ENCODE measurements at places on chromosomes 2 and 18.

GRCh38 chr2:188808947-188809355, 165.2 kb upstream of the COL3A1 start:
- DNase-seq, result no peak

- DNase-seq, result no peak
These were observed 24.8 kb downstream of the MAP3K2 start for GRCh38 chr2:127362971-127363370.

DNA sequence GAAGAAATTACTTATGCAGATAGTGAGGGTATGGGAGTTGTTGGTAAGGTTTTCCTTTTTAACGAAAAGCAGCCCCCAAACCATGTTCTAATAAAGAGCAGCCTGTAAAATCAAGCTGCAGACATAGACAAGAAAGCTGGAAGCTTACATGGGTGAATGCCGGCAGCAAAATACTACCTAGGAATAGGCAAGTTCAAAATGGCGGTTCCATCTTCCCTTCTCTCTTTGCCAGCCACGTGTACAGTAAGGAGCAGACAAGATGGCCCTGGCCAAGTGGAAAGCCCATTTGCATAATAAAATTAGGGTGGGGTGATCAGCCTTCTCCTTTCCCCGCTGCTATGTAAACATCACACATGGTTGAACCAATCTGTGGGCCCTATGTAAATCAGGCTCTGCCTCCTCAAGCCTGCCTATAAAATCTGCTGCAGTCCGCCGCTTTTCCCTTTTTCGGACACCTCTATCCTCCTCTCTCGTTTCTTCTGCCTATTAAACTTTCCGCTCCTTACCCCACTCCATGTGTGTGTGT, 155.0 kb downstream of the ZBTB7C start:
- DNase-seq, result no peak

DNA sequence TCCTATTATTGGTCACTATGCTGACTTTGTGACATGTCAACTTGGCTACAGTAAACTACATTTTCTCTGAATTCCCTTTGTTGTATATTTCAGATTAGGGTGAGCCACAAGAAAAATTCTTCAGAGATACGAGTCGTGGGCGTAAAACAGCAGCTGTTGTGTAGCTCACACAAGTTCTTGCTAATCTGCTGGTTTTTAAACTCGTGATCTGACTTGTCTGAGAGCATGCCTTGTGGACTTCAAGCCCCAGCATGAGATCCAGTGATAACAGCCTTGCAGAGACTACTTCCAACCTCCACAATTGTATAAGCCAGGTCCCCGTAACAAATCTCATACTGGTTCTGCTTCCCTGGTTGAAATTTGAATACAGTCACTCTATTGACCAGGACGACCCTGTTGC, 259.8 kb upstream of the LYPD1 start:
- no peak for DNase-seq

- DNase-seq, result no peak
These were observed 558.4 kb downstream of the PIK3C3 start for GRCh38 chr18:42513441-42513840.

DNA sequence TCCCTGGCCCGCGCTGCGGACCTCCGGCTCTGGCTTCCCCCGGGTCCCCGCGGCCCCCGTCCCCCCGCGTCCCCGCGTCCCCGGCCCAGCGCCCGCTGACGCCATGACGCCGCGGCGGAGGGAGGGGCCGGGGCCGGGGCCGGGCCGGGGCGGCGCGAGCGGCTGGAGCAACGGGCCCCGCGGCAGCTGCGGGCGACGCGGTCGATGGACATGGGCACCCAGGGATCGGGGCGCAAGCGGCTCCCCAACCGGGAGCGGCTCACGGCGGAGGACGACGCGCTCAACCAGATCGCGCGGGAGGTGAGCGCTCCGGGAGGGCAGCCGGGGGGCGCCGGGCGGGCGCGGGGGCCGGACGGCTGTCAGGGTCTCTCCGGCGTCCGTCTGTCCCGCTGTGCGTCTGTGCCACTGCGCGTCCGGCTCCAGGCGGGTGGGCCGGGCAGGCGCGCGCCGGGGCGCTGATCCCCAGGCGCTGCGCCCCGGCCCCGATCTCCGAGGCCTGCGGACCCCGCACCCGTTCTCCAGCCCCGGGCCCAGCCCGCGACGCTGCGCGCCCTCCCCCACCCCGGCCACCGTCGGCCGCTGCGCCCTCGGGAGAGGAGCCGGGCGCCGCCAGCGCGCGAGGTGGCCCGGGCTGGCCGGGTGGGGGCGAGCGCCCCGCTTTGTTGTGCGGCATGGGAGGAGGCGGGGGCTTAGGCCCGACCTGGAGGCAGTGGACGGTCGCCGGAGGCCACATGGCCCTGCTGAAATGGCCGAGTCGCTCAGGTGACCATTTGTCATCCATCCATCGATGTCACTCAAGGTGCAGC, at the start of gene LRRFIP1:
Gene LRRFIP1, plus strand, starts transcription at position 147 of the 806 bp plus-strand sequence. Its CDS starts 58 bp downstream, at position 205.
- no peak for DNase-seq

DNA sequence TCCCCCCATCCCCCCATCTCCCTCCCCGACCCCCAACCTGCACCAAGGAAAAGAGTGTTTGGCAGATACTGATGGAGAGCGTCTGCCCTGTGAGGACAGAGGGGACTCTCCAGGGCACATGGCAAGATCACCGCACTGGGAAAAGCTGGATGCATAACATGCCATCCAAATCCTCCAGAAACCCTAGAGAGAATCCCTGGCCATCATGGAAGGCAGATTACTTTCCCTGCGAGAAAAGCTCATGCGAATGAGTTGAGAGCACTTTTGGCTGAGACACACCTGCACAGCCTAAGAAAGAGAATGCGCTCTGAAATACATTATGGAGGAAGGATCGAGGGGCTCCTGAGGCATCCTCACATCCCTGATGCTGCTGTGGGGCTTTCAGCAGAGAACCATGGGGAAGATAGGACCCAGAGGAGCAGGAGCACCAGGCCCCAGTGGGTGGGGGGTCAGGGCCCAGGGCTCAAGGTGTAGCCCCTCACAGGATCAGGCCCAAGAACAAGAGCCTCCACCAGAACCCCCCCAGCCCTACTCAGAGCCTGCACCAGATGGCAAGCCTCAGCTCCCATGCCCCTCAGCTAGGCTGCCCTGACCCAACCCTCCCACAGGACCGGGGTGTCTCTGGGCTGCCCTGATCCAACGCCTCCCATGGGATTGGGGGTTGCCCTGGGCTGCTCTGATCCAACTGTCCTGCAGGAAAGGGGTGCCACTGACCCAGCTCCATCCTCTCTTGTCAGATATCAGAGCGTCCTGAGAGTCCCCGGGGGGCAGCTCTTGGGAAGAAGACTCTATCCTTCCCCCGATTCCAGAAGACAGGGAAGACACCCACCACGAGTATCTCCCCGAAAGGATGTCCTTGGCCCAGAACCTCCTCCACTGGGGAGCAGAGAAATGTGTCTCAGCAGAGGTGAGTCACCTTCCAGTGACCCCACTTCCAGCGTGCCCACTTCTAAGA, 153.4 kb downstream of the NDUFA10 start:
- no peak for DNase-seq

DNA sequence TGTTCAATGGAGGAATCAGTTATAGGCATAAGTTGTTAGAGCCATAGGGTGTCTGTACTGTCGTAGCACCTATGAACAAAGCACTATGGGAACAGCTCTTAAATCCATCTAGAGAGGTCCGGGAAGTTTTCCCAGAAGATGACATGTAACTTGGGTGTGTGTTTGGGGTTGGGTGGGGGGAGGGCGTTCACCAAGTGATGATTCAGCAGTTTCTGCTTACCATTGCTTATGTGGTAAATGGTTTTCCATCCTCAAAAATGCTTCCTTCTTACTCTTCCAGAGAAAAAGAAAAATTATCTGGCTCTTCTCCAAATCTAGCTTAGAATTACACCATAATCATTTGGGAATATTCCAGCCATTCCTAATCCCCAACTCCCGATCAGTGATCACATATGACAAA, 361.1 kb upstream of the ZNF521 start:
- DNase-seq, result no peak

DNA sequence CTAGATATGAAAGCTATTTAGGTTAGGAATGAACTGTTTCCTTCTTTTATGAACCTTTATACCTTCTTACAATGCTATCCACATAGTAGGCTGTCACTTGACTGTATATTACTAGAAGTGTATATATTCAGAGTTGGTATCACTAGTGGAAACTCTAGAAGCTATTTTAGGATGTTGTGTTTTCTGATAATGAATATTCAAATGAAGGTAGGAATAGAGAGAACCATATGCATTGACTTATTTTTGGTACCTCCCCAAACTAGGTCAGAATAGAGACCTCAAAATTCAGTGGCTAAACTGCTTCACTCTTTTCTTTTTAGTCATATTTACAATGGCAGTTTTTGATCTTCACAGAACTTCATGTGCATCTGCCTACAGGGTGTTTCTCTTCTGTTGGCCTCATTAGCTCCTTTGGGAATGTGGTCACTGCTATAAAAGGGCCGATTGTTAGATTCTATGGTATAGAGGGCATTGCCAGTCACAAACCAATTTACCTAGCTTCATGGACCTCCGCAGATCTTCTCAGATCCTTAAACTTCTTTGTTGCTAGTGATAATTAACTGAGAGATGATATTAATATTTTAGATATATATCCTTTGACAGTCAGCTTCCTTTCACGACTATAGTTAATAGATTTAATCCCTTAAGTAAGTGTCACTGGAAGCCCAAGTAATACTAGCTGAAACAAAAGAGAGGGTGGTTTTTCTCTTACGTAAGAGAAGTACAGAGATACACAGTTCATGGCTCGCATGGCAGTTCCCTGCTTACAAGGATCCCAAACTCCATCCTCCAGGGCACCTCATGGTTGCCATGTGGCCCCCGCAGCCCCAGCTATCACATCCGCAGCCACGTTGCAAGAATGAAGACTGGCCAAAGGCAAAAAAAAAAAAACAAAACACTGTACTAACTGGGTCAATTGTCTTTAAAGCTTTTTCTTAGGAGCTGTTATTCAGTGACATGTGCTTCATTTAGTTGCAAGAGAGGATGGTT, 61.0 kb downstream of the TSPYL6 start:
- DNase-seq, result no peak

- no peak for DNase-seq
These were observed 80.3 kb downstream of the SLC66A3 start for GRCh38 chr2:11235583-11235982.

DNA sequence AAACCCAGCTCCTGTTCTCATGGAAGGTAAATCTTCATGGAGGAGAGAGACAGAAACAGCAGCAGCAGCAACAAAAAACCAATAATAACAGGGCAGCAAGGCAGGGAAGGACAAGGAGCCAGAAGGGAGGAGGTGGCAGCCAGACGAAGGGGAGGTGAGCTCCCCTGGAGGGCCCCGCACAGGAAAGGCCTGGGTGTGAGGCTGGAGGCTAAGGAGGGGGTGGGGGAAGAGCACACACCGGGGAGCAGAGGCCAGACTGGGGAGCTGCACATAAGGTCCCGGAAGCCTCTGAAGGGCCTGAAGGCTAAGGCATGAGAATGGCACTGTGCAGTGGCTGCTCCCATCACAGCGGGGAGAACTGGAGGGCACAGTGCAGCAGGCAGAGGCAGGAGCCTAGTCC, 94.8 kb upstream of the SMAD7 start:
- no peak for DNase-seq

DNA sequence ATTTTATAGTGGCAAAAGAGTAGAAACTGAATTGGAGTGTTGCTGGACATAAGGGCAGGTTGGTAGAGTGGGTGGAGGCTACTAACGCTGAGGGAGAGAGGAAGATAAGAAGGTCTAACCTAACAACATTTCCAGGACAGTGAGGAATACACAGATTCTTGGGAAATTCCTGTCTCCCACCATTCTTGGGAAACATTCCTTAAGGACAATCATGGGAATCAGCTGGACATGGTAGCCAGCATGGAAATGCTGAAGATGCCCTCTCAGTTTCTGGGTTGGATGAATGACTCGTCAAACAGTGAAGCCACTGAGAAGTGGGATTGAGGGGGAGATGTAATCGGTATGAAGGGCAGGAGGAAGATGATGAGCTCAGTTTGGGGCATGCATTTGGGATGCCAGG, 265.4 kb downstream of the AFF3 start:
- DNase-seq, result no peak

DNA sequence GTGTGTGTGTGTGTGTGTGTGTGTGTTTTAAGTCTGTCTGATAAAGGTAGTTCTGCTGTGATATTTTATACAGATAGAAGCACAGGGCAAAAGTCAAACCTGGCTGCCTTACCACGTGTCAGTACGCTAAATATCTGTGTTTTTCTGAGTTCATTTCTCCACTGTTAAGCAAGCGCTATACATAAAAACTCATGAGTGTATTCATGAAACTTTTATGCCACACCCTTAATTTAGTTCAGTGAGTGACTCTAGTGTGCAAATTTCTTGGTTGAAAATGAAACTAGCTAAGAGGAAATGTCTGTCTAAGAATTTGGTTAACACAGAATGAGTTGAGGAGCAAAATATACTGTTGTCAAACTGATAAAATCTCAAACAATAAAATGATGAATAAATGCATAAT, 11.2 kb downstream of the CASP10 start:
- no peak for DNase-seq

DNA sequence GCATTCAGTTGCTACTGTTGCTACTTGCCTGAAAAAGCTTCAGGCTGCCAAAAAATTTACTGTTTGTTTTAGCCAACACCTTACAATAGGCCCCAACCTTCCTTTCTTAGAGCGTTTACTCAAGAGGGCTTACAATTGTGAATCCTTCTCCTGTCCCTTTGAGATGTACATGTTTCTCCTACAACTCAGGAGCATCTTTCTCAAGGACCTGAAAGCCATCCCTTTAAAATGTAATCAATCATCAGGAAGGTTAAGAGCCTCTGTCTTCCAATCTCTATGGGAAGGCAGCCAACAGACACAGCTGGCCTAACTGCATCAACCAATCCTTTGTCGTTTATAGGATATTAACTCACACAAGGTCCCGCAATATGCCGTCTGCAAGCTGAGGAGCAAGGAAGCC, 3.4 kb upstream of the IER3IP1 start:
- no peak for DNase-seq

- no peak for DNase-seq
These were observed 194.1 kb upstream of the FANCL start for GRCh38 chr2:58435246-58435645.

DNA sequence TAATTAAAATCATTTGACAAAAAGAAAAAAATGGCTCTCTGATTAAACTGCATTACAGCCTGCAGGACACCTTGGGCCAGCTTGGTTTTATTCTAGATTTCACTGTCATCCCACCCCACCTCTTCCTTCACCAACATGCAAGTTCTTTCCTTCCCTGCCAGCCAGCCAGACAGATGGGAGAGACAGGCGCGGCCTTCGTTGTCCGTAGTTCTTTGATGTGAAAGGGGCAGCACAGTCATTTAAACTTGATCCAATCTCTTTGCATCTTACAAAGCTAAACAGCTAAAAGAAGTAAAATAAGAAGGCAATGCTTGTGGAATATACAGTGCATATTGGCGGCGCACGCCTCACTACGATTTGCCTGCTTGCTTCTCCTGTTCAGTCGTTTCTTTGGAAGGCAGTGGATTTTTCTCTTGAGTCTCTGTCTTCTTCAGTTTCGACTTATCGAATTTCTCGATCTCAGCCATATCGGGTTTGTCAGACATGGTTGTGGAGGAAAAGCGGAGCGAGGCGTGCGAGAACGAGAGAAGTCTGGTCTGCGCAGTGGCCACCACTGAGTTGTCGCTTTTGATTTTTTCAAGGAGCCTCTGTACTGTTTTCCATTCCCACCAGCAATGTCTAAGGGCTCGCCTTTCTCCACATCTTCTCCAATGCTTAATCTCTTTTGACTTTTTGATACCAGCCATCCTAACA, 22.4 kb downstream of the COLEC11 start:
- no peak for DNase-seq
